Endothelial cell (in vitro differentiated cells): ENCODE measurements at places on chromosomes 13 and 19.
A peak's percentile ranks its signal among the peaks of the same experiment; 100 is the strongest.

DNA sequence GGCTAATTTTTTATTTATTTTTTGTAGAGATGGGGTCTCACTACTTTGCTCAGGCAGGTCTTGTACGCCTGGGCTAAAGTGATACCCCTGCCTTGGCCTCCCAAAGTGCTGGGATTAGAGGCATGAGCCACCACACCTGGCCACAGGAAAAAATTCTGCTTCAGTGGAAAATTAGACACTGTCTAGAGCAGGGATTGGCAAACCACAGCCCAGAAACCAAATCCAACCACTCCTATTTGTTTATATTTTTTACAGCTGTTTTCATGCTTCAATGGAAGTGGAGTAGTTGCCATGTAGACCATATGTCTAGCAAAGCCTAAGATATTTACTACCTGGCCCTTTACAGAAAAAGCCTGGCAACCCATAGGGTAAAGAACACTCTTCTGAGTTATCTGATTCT lies 123.7 kb upstream of the MRI1 start:
- DNase-seq: no peak

DNA sequence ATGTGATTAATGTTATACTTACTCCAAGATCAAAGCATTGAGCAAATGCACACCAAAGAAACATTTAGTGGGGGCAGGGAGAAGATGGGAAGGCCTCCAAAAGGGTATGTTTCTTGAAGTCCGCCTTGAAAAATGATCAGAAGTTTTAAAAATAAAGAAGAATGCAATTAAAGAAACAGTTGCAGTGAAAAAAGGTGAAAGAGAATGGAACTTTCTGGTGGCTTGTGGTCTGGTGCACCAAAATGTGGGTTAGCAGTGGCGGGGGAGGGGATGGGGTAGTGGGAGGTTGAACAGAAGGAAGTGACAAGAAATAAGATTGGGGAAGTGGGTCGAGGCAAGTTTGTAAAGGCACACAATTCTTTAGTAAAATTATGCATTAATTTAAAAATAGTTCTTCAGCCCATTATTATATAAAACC lies 2.5 kb downstream of the LCP1 start:
- no peak for DNase-seq

- DNase-seq: no peak
Measured at GRCh38 chr19:39209196-39209595, 5.1 kb upstream of the SYCN start.

DNA sequence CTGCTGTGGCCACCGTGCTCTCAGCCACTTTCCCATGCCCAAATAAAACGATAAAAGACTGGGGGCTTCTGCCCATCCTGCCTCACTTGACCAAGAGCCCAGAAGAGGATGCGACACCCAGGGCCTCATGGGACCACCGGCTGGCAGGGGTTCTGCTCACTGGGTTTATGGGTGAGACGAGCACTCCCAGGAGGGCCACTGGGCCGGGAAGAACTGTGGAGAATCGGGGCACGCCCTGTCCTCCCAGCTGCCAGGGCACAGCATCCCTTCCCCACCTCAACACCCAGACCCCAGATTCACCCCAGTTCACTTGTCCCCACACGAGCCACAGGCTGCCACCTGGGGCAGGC lies 4.7 kb upstream of the F10 start:
- DNase-seq: no peak

GRCh38 chr13:103099722-103100293 lies 33.6 kb upstream of the SLC10A2 start:
- no peak for DNase-seq

DNA sequence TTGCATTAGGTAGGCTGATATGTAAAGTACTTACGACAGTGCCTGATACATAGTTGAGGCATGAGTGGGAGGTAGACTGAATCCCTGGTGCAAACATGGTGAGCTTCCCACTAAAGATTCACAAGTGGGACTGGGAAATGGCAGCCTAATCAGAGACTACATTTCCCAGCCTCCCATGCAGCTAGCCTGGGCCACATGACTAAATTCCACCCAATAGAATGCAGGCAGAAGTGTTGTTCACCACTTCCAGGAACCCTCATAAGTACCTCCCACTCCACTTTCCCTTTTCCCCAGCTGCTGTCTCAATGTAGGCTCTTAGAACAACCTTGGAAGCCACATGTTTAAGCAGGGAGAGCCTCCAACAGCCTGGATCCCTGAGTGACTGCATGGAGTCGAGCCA lies 104.9 kb downstream of the CACNA1A start:
- DNase-seq: peak; percentile 3

- no peak for DNase-seq
Measured at GRCh38 chr13:98994896-98995295, 17.0 kb upstream of the DOCK9 start.

GRCh38 chr19:18671303-18672043 lies 12.0 kb upstream of the CRTC1 start:
- DNase-seq: no peak

GRCh38 chr19:19111967-19112580 lies 26.2 kb downstream of the TMEM161A start:
- DNase-seq: no peak

- no peak for DNase-seq
Measured at GRCh38 chr19:343451-343931, 1.1 kb downstream of the MIER2 start.

- DNase-seq: no peak
Measured at GRCh38 chr19:35955881-35956634, 19.9 kb downstream of the LRFN3 start.

- no peak for DNase-seq
Measured at GRCh38 chr13:94247890-94248289, 231.6 kb downstream of the DCT start.

DNA sequence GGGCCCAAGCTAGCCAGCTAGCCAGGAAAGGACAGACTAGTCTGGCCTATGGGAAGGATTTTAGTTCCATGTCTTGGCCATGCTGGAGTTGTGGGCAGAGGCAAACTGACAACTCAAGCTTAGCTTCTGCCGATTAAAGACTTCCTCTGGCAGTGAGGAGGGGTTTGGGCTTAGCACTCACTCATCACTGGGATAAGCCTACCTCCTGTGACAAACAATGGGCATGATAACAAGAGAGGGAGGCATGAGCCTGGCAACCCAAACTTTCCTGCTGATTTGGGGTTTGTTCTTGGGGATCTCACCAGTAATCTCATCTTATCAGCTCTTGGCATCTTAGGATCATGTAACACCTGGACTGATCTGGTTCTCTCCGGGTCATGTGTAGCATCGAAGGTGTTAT lies 83.6 kb downstream of the KL start:
- no peak for DNase-seq

DNA sequence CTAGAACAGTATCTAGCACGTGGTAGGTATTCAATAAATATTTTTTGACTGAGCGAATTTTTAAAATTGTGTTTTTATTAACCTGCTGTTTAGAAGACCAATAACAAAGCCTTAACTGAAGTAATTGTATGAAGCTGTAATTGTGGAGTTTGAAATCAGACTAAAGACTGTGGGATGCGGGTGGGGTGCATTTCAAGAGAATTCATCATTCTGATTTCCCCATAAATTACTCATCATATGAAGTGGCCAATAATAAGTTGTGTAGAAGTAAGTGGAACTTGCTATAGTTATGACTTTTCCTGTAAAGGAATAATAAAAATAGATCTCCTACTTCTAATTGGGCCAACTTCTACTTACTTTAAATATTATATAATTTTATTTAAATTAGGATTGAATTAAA lies 449.3 kb downstream of the PCDH9 start:
- DNase-seq: no peak

DNA sequence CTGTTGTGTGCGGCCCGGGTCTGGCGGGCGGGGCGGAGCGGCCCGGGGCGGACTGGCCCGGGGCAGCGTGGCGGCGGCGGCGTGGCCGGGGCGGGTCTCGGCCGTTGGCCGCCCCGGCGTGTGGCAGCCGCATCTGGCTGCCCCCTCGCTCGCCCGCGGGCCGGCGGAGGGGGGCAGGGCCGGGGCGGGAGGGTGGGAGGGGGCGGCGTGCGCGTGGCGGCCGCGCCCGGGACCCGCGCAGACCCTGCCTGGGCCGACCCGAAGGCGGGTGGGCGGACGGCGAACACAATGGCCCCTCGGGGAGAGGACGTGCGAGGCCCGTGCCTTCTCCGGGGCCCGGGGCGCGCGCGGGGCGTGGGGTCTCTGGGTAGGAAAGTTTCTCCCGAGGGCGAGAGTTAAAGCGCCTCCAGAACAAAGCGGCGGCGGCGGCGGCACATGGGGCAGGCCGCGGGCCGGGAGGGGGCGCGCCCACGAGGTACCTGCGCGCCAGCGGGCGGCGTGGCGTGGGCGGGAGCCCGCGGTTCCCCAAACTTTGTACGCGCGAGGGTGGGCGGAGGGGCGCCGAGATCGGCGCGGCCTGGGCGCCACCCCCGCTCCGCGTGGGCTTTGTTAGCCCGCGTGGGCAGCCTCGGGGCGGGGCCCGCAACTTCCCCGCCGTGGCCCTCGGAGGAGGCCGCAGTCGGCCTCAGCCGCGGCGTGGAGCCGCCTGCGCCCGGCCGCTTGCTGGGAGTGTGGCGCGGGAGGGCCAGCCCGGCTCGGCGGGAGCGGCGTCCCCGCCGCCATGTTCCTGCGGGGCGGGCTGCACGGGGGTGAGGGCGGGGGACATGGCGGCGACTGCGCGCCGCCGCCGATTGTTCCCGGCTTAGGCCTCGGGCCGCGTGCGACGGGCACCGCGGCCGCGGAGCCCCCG lies 764 bp downstream of the MIR17HG start:
- peak; percentile 49 for DNase-seq

- no peak for DNase-seq
Measured at GRCh38 chr13:47945738-47946137, 55.3 kb downstream of the SUCLA2 start.

- DNase-seq: no peak
Measured at GRCh38 chr13:41356786-41357185, 45.7 kb downstream of the NAA16 start.

DNA sequence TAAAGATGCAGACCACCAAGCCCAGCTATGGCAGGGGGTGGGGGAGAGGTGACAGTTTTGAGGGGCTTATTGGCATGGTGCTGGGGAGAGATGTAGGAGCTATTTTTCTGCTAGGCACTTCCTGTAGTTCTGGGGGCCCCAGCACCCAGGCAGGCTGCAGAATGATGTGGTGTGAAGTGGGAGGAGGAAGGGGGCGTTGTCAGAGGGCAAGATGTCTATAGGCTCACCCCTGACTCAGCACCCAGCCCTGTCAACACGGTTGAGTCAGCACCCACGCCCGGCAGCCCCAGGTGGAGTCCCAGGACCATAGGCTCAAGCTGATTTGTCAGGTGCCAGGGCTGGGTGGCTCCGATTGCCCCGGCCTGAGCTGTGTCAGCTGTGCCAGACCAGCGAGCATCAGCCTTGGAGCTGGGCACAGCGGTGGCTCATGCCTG lies 5.8 kb downstream of the KLF2 start:
- no peak for DNase-seq

DNA sequence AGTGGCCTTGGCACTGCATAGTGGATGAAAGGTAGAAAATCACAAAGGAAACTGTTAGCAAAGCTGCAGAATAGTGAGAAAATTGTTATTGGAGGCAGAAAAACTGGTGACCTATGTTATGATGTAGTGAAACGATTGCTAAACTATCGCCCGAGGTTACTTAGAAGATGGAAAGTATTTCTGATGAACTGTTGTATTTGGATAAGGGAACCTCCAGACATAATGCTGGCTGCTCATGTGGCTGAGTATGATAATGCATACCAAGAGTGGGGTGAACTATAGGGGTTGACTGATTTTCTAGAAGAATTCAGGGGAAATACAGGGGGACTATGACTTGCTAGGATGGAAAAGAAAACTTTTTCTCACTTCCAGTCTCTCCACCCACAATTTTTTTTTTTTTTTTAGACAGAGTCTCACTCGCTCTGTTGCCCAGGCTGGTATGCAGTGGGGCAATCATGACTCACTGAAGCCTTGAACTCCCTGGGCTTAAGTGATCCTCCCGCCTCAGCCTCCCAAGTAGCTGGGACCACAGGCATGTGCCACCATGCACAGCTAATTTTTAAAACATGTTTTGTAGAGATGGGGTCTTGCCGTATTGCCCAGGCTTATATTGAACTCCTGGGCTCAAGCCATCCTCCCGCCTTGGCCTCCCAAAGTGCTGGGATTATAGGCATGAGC lies 4.4 kb upstream of the EID2 start:
- no peak for DNase-seq

- no peak for DNase-seq
Measured at GRCh38 chr13:35722458-35723052, 246.1 kb upstream of the MAB21L1 start.

- no peak for DNase-seq
Measured at GRCh38 chr19:54804101-54804500, 691 bp downstream of the KIR2DL4 start.

GRCh38 chr13:91101381-91101780 lies 246.1 kb upstream of the MIR17HG start:
- DNase-seq: no peak

DNA sequence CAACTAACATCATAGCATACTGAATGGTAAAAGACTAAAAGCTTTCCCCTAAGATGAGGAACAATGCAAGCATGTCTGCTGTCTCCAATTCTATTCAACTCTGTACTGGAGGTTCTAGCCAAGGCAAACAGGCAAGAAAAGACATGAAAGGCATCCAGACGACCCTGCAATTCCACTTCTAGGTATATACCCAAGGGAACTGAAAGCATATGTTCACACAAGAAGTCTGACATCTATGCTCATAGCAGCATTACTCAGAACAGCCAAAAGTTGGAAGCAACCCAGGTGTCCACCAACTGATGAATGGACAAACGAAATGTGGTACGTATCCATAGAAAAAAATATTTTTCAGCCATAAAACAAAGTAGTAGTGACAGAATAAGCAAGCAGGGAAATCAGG lies 39.1 kb downstream of the PEPD start:
- no peak for DNase-seq

GRCh38 chr13:48096670-48097069 lies 1.8 kb upstream of the MED4 start:
- DNase-seq: no peak

DNA sequence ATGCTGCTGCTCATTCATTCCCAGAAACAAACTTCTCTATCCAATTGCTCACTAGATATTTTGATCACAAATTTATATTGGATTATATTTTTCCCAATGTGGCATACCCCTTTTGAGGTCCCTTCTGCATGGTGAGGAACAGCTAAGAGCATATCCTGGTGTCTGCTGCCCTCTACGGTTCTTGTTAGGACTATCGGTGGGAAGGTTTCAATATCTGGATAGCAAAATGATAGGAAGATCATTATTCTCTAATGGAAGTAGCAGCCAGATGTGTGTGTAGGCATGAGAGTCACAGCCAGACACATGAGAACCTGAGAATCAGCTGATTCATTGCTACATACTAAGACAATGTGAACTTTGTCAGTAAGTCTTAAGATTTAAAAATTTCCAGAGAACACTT lies 1422.4 kb upstream of the MIR17HG start:
- DNase-seq: peak; percentile 37
